ENCODE measurements at places on chromosomes 1 and 21. TPM values are rescaled to one million over a fixed set of nuclear protein-coding genes. Genes with fewer than 3 reads are reported as not detected.

DNA sequence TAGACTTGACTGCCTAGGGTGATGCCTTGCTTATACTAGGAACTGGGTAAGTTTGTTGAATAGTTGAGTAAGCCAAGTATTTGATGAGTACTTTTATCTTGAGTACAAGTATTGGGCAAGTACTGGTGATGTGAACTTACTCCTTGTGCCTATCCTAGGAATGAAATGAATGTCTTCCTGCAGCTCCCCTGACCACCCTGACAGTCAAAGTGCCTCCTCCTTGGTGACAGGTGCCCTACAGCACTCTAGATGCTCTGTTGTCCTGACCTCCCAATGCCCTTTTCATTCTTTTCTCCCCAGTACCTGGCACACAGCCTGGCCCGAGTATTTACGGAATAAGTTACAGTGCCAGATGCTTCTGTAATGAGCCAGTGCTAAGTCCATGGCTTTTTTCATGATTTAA lies 25.5 kb downstream of the PCSK9 start:
- no peak for DNase-seq
- no peaks in the 10 kb centered on the region for H3K27me3 ChIP-seq
- peaks cover 23% of the 10 kb centered on the region for H3K36me3 ChIP-seq
- no peak overlapping the region for H3K4me3 ChIP-seq
- H3K27ac ChIP-seq, result no peak overlapping the region

DNA sequence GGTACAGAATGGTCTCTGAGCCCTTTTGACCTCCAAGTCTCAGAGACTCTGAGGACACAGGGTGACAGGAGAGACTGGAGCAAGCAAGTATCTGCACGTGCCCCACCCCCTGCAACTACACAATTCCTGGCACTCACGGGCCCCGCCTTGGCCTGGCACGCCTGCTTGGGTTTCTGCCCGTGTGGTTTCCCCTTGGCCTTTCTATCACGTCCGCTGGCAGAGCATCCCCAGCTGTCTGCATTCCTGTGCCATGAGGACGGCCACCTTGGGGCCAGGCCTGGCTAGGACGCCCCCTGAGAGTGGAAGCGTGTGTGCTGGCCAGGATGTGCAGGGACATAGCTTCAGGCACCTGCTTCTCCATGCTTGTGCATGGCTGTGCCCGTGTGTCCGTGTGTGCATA lies 14.3 kb upstream of the EDN2 start:
- H3K4me3 ChIP-seq, result no peak overlapping the region
- DNase-seq, result no peak
- H3K27me3 ChIP-seq, result peaks cover 9% of the 10 kb centered on the region
- peaks cover 8% of the 10 kb centered on the region for H3K4me1 ChIP-seq
- H3K27ac ChIP-seq, result no peak overlapping the region
- H3K36me3 ChIP-seq, result no peaks in the 10 kb centered on the region

- DNase-seq, result no peak
- H3K4me1 ChIP-seq, result peaks cover 34% of the 10 kb centered on the region
- peak overlapping the region; percentile 32 for H3K27ac ChIP-seq
Measured at GRCh38 chr1:24491577-24492360, 10.9 kb upstream of the RCAN3 start.

GRCh38 chr21:36232641-36233040 lies 76.0 kb downstream of the DOP1B start:
- DNase-seq, result no peak
- peaks cover 41% of the 10 kb centered on the region for H3K36me3 ChIP-seq
- peaks cover 14% of the 10 kb centered on the region for H3K4me1 ChIP-seq
- no peak overlapping the region for H3K27ac ChIP-seq

GRCh38 chr1:65949230-65949626 lies 156.5 kb downstream of the PDE4B start:
- no peaks in the 10 kb centered on the region for H3K4me1 ChIP-seq
- H3K27ac ChIP-seq, result no peak overlapping the region
- no peaks in the 10 kb centered on the region for H3K36me3 ChIP-seq
- H3K27me3 ChIP-seq, result peaks cover 2% of the 10 kb centered on the region

DNA sequence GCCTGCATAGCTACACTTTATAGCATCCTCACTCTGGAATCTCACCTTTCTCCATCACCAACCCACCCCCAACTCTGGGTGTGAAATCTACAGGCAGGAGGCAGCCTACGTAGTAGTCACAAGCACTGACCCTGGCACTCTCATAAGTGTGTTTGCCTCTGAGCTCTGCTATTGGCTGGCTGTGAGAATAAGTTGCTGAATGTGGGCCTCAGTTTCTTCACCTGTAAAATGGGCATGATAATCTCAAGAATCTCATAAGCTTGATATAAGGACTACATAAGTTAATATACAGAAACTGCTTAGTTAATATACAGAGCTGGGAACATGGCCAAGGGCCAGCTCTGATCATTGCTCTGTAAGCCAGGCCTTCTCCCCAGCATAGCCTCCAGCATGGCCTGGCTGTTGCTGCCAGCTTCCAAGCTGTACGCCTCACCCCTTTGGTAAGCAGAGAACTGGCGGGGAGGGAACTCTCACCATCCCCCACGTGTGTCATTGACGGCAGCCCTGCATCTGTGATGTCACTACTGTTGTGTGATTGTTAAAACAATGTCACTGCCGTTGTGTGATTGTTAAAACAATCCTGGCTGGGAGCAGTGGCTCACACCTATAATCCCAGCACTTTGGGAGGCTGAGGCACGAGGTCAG lies 53.3 kb downstream of the SYF2 start:
- DNase-seq, result no peak
- H3K4me1 ChIP-seq, result no peaks in the 10 kb centered on the region
- peaks cover 2% of the 10 kb centered on the region for H3K27me3 ChIP-seq
- H3K36me3 ChIP-seq, result no peaks in the 10 kb centered on the region
- H3K4me3 ChIP-seq, result no peak overlapping the region
- H3K27ac ChIP-seq, result no peak overlapping the region

DNA sequence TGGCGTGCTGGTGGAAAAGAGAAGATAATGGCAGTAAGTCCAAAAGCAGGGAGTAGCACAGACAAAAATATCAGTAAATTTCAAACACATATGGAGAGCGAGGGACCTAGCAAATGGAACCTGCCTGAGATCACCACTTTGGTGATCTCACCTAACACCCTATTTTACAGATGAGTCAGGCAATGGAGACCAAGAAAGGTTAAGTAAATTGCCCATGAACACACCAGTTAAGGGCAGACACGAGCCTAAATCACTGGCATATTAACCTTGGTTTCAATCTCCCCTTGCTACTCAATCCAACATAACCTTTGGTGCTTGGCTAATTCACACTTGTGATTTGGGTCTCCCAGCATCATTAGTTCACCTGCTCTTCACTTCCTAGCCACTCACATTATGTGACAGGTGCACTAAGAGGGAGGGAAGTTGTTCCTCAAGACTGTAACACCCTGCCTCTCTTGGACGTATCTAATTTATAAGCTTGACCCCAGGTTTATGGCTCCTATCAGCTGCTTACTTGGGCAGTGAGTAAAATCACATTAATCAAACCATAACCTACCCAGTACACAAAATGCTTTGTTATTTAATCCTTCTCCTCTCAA lies 11.5 kb downstream of the ZNF697 start:
- H3K4me1 ChIP-seq, result no peaks in the 10 kb centered on the region
- H3K27me3 ChIP-seq, result peaks cover 38% of the 10 kb centered on the region
- H3K36me3 ChIP-seq, result no peaks in the 10 kb centered on the region
- no peak overlapping the region for H3K27ac ChIP-seq
- DNase-seq, result no peak
- no peak overlapping the region for H3K4me3 ChIP-seq

DNA sequence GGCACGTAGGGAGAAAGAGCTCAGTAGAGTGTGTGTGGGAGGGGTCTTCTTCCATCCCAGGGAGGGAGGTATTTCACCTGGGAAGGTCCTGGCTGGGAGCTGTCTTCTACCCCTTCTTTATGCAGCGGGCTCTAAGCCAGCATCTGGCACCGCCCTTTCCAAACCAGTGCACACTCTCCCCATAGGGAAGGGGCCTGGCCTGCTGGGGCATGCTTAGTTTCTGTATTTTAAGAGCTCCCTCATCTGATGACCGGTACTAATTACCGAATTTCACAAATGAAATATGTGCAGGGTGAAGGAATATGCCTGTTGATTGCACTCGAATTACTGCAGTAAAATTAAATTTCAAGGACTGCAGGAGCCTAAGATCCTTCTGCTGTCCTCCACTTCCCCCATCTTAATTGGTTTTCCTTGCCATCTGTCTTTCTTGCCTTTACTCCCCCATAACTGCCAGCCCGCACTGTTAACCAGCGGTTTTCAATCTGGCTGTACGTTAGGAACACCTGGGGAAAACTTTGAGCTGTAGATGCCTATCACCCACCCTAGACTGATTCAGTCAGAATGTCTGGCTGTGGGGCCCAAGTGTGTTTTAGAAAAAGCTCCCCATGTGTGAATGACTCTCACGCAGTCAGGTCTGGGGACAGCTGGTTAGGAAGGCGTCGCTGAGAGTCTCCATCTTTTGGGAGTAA lies 20.1 kb downstream of the GALNT2 start:
- peaks cover 59% of the 10 kb centered on the region for H3K4me1 ChIP-seq
- H3K4me3 ChIP-seq, result no peak overlapping the region
- no peak overlapping the region for H3K27ac ChIP-seq
- peaks cover 17% of the 10 kb centered on the region for H3K36me3 ChIP-seq
- no peaks in the 10 kb centered on the region for H3K27me3 ChIP-seq

DNA sequence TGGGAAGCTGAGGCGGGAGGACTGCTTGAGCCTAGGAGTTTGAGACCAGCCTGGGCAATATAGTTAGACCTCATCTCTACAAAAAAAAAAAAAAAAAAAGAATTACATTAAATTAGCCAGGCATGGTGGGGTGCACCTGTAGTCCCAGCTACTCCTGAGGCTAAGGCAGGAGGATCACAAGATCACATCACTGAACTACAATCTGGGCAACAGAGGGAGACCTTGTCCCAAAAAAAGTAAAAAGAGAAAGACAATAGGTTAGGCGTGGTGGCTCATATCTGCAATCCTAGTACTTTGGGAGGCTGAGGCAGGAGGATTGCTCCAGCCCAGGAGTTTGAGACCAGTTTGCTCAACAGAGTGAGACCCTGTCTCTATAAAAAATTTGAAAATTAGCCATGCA lies 130.3 kb downstream of the TIAM1 start:
- peak; percentile 24 for DNase-seq
- H3K4me3 ChIP-seq, result no peak overlapping the region
- no peaks in the 10 kb centered on the region for H3K4me1 ChIP-seq
- H3K36me3 ChIP-seq, result peaks cover 13% of the 10 kb centered on the region
- H3K27me3 ChIP-seq, result no peaks in the 10 kb centered on the region

DNA sequence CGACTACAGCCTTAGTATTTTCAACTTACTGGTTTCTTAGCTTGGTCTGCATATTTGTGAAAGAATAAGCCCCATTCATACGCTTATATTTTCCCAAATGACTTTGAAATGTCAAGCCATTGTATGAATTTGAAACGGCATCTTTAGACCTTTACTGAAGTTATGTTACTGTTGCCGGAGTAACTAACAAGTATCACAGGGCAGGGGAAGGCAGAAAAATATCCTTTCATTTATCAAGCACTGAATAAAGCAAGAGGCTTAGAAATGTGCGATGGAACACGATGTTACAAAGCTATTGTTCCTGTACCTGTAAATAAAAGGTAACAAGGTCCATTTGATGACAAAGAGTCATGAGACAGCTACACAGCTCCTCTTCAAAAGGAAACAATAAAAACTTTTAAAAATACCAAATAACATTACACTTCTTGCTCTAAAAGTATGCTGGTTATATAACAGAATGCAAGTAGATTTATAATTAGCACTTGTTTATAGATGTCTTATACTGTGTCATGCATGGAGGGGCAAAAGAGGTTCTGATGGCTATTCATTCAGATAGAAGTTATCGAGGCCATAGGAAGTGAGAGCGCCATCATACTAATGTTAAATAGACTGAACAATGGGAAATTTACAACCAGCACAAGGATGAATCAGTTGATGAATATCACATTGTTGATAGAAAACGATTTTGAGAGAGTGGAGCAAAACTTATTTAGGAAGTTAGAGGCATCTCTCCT lies 322.6 kb downstream of the RGS7 start:
- no peak overlapping the region for H3K27ac ChIP-seq
- H3K4me3 ChIP-seq, result no peak overlapping the region
- H3K27me3 ChIP-seq, result no peaks in the 10 kb centered on the region

- H3K27ac ChIP-seq, result no peak overlapping the region
- H3K36me3 ChIP-seq, result no peaks in the 10 kb centered on the region
- H3K4me3 ChIP-seq, result no peak overlapping the region
- no peaks in the 10 kb centered on the region for H3K27me3 ChIP-seq
- no peaks in the 10 kb centered on the region for H3K4me1 ChIP-seq
Measured at GRCh38 chr1:188872376-188872775, 1605.3 kb downstream of the BRINP3 start.

DNA sequence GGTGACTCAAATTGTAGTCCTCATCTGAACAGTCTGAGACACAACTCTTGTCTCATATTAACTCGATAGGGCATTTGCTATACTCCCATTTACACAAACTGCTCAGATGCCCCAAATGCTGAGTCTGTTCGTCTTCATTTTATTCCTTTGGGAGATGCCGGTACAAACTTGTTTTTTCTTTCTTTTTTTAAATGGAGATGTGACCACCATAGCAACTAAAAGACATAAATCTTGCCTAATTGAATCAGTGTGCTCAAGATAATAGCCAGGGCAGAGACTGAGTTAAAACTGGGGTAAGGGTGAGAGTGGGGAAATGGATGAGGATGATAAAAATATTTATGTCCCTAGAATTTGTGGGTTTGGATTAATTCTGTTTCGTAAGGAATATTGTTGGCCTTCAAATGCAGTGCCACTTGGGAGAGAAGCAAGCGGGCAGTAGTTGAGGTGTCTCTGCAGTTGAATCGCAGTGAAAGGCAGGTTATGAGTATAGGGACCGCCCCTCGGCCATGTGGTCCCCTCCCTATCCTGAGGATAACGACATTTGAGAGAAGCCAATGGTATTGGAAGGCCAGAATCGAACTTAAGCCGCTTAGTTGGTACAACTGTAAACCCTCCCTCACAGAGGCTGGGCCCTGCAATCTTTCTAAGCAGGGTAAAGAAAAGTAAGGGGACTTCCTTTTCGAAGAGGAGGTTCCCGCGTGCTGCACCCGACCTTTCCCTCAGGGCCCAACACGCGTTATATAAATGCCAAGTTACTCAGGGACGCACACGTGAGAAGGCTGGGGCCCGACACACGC lies 859 bp upstream of the LRRC8B start:
- H3K4me1 ChIP-seq, result peaks cover 28% of the 10 kb centered on the region
- H3K27ac ChIP-seq, result peak overlapping the region; percentile 93
- H3K4me3 ChIP-seq, result no peak overlapping the region
- DNase-seq, result peak; percentile 62
- H3K27me3 ChIP-seq, result no peaks in the 10 kb centered on the region
- peaks cover 7% of the 10 kb centered on the region for H3K36me3 ChIP-seq

- peaks cover 2% of the 10 kb centered on the region for H3K36me3 ChIP-seq
- H3K4me3 ChIP-seq, result no peak overlapping the region
- H3K27ac ChIP-seq, result no peak overlapping the region
- H3K4me1 ChIP-seq, result peaks cover 14% of the 10 kb centered on the region
- no peaks in the 10 kb centered on the region for H3K27me3 ChIP-seq
- no peak for DNase-seq
Measured at GRCh38 chr1:243798726-243799125, 51.3 kb downstream of the AKT3 start.

- peaks cover 69% of the 10 kb centered on the region for H3K4me1 ChIP-seq
- no peak overlapping the region for H3K4me3 ChIP-seq
- H3K27ac ChIP-seq, result peak overlapping the region; percentile 56
- peaks cover 63% of the 10 kb centered on the region for H3K36me3 ChIP-seq
- no peaks in the 10 kb centered on the region for H3K27me3 ChIP-seq
- no peak for DNase-seq
Measured at GRCh38 chr1:26734501-26735058, 38.8 kb downstream of the ARID1A start.

The OR2T33 gene
- total RNA-seq, result not detected

The CORT gene
- total RNA-seq, result 0.30 TPM

The RORC gene
- total RNA-seq, result 7.5 TPM

The FDPS gene
- total RNA-seq, result 229 TPM

The TRNP1 gene
- total RNA-seq, result not detected

The S100A14 gene
- not detected for total RNA-seq

The CTTNBP2NL gene
- total RNA-seq, result 0.84 TPM

The VTCN1 gene
- total RNA-seq, result not detected

The CD1D gene
- not detected for total RNA-seq
